Central memory CD4-positive, alpha-beta T cell (primary cell): ENCODE measurements at places on chromosomes 11 and 22.
A peak's percentile ranks its signal among the peaks of the same experiment; 100 is the strongest.

DNA sequence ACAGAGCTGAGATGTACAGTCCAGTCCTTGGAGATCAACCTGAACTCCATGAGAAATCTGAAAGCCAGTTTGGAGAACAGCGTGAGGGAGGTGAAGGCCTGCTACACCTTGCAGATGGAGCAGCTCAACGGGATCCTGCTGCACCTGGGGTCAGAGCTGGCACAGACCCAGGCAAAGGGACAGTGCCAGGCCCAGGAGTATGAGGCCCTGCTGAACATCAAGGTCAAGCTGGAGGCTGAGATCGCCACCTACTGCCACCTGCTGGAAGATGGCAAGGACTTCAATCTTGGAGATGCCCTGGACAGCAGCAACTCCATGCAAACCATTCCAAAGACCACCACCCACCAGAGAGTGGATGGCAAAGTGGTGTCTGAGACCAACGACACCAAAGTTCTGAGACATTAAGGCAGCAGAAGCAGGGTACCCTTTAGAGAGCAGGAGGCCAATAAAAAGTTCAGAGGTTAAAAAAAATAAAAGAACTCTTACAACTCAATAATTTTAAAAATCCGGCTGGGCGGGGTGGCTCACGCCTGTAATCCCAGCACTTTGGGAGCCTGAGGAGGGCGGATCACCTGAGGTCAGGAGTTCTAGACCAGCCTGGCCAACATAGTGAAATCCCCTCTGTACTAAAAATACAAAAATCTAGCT lies 69.9 kb upstream of the RTL6 start:
- DNase-seq = peak; percentile 27

GRCh38 chr11:66412110-66412509 lies 8.7 kb upstream of the NPAS4 start:
- no peak for DNase-seq

DNA sequence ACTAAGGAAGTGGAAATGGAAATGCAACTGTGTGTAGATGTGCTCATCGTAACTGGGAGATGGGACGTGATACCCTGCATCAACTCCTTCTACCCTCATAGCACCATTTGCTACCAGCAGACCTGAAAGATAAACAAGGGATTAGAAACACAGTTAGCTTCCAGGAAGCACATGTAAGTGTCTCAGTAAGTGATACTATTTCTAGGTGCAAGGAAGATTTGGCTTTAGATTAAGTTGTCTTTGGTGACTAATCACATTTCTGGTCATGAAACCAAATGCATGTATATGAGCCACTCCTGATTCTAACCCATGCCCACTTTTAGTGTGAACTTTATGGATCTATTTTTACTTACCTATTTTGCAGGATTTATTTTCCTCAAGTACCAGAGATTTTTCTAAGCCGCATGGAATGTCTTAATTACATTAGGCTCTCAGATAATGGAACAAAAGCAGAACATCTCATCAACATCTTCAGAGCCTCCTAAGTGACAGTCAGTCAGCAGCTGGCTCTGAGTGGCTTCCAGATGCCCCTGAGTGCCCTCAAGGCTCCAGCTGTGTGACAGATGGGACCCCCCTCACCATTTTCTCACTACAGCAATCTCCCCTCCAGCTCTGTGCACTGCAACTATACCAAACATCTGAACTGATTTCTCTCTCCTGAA lies 21.2 kb downstream of the SLC5A12 start:
- DNase-seq = no peak

DNA sequence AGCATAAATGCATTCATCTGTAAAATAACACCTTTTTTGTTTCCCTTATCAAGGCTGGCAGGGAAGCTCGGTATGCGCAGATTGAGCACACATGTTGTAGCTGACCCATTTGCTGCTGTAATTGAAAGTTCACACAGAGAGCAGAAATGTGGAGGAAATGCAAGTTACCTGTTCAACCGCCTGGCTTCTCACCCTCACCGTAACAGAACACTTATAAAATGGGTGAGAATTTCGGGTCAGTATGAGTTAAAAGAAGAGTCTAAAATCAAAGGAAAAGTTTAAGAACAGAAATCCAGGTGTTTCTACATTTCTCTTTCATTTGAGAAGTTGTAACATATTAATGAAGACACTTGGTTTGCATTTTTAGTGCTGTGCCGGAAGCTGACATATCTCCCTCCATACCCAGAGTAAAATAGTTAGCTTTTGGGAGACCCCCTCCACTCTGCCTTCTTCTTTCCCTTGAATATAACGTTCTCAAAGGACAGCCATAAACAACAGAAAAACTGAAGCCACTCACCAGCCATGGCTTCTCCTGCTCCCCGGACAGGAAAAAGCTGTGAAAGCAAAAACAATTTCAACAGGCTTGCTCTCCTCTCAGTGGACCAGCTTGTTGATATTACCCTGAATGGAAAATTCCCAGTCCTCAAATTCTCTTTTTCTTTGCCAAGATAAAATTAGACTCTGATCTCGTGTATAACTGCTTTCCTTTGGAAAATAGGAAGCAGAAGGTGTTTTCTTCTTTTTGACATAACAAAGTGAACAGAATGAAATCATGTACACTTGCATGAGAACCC lies at the start of gene CASP12:
CASP12 (minus strand) TSS at position 570 of the 794 bp plus-strand sequence.
- no peak for DNase-seq

DNA sequence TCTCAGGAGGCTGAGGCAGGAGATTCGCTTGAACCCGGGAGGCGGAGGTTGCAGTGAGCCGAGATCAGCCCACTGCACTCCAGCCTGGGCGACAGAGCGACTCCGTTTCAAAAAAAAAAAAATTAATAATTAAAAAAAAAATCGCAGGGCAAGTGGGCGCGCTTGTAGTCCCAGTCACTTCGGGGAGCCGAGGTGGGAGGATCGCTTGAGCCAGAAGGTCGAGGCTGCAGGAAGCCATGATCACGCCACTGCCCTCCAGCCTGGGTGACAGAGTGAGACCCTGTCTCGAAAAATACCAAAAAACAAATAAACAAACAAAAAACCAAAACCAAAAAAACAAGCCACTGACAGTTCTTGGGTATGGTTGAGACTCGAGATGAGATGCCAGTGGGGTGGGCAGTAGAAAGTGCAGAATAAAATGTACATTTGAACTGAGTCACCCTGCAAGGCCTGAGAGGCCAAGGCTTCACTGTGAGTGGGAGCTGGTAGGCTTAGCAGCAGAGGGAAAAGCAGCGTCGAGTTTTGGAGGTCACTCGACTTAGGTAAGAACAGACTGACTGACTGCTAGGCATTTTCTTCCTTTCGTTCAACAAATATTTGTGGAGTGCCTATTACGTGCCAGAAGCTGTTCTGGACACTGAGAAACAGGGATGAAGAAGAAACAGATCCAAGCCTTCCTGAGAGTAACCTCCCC lies 635 bp upstream of the LDHA start:
- no peak for DNase-seq

- DNase-seq = no peak
Measured at GRCh38 chr11:58004664-58005063, 19.0 kb upstream of the OR9Q1 start.

DNA sequence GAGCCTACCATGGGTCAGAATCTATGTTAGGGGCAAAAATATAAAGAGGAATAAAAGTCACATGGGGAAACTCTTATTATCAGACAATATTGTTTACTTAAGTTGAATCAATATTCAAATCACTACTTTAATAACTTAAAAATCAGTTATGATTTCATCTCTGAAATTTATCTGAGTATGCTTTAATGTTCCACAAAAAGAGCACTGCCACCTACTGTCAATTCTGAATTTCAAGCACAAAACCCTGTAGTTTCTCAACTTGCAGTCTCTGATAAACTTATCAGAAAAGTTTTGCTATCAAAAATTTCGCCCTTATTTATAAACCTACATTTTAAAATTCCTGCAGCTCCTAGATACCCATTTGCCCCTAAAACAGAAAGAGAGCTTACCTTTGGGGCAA lies 47.3 kb downstream of the RDX start:
- no peak for DNase-seq

- no peak for DNase-seq
Measured at GRCh38 chr22:42459287-42460063, 27.3 kb upstream of the NFAM1 start.

DNA sequence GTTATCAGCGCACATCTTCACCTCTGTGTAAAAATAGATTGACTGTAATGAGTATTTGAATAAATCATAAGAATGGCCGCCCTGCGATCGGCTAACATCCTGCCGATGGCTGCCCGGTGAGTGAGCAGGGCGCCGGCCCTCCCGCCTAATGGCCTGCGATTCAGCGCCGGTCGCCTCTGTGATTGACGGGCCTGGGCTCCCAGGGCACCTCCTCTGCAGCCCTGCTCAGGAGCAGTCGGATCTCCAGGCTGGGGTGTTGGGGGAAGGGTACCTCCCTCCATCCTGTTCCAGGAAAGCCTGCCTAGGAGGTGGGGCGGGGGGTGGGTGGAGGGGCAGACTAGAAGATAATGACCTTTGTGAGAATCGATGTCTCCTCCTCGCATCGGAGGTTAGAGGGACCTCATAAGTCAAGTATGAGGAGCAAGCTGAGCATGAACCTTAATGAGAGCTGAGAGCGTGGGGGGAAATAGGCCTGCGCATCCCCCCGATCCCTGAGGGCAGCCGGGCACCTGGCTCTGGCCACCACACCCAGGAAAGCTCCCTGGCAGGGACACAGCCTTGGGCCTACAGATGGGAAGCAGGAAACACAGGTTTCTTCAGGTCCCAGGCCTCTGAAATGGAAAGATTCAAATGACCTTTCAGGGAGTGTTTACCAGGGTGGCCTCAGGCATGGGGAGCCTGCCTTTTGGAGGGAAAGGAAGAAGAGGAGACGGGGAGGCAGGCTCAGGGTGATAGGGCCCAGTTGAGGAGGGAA lies 71.7 kb downstream of the PKNOX2 start:
- DNase-seq = no peak

GRCh38 chr11:120039039-120039438 lies 98.9 kb downstream of the TRIM29 start:
- no peak for DNase-seq

GRCh38 chr22:41910050-41911000 lies 4.5 kb downstream of the SHISA8 start:
- DNase-seq = peak; percentile 28

GRCh38 chr22:28004021-28004420 lies 85.0 kb upstream of the PITPNB start:
- DNase-seq = no peak

DNA sequence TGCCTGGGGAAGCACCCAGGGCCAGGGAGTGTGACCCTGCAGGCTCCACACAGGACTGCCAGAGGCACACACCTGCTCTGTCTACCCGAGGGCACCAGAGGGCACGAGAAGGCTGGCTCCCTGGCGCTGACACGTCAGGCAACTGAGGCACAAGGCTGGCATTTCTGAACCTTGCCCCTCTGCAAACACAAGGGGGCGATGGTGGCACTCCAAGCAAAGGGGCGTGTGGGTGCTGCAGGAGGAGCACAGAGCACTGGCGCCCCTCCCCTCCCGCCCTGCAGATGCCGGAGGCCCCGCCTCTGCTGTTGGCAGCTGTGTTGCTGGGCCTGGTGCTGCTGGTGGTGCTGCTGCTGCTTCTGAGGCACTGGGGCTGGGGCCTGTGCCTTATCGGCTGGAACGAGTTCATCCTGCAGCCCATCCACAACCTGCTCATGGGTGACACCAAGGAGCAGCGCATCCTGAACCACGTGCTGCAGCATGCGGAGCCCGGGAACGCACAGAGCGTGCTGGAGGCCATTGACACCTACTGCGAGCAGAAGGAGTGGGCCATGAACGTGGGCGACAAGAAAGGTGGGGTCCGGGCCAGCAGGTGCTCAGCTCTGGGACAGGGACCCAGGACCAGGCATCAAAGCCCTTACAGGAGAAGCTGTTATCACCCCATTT lies 20.8 kb upstream of the TXNRD2 start:
- DNase-seq = peak; percentile 45

DNA sequence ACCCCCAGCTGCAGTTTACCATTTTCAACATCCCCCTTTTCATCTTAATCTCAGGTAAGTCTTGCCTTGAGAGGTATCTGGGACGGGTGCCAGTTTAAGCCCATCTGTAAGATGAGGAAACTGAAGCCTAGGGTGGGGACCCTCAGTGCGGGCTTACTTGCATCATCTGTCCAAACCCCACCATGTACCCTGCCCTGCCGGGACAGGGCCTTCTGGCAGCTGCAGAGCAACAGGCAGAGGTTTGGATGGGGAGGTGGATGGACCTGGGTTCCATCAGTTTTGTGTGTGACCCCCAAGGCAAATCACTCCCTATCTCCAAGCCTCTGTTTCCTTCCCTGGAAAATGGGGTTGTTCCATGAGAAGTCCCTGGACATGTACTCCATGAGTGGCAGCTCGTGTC lies 67.5 kb downstream of the MN1 start:
- DNase-seq = no peak

GRCh38 chr11:3981084-3981633 lies 113.4 kb upstream of the RRM1 start:
- DNase-seq = no peak

- DNase-seq = no peak
Measured at GRCh38 chr11:1770528-1770927, 6.8 kb upstream of the CTSD start.

- DNase-seq = no peak
Measured at GRCh38 chr22:20946080-20946986, 20.7 kb upstream of the AIFM3 start.

DNA sequence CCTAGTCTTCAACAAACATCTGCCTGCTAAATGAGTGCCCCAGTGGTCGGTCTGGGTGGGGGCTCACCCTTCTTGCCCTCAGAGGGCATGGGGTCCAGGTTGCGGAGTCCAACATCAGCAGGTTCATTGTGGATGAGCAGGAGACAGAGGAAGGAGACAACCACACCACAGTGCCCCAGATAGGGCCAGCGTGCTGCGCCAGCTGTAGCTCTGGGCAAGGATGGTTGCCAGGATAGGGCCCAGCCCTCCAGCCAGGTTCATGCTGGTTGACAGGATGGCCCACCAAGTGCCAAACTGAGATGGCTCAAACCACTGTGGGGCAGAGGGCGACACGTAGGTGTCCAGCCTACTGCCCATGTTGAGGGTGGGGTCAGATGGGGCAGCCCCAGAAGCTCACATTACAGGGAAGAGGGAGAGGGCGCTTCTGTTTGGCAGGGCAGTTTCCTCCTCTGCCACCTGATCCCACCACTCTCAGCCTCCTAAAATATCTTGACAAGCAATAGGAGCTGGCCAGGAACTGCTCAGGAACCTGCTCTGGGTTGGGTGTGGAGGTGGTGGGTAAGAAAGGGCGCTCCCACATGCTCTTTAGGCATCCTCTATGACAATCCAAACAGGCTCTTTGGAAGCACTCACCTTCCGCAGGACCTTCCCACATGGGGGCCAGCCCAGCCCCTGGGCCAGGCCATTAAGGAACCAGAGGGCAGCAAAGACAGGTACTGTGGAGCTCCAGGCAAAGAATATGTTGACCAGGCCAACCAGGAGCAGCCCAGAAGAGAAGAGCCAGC lies 2.9 kb downstream of the SLC37A4 start:
- no peak for DNase-seq
